ENCODE measurements at places on chromosomes 13 and 19.
A peak's percentile ranks its signal among the peaks of the same experiment; 100 is the strongest.

- DNase-seq = no peak
Observed at GRCh38 chr13:106756446-106756845, 188.5 kb upstream of the ARGLU1 start.

DNA sequence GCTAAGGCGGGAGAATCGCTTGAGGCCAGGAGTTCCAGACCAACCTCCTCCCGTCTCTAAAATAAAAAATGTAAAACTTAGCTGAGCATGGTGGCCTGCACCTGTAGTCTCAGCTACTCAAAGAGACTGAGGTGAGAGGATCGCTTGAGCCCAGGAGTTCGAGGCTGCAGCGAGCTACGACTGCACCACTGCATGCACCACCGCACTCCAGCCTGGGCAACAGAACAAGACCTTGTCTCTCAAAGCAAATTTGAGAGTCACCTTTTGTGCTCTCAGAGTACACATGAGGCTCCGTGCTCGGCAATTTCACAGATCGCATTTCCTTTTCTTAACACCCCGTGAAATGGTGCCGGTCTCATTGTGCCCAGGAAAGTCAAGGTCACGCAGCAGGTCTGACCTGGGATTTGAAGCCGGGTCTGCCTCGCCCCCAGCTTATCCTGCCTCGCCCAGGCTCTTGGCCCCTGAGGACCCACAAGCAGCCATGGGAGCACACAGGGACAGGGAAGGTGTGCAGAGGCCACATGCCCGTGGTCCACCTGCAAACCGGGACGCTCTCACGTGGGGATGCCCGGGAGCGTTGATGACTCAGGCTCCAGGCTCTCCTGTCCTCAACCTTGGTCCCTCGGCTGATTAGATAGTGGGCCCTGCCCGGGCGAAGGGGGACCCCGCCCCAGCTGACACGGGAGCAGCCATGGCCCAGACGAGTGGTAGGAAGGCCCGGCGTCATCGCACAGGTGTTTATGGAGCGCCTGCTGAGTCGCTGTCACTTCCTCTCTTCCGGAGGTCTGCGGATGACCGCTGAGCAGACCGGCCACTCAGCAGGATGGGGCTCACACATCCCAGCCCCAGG is 1.1 kb upstream of the SMIM24 start:
- DNase-seq = no peak

- no peak for DNase-seq
Observed at GRCh38 chr19:39160889-39161672, 35.5 kb downstream of the PAK4 start.

DNA sequence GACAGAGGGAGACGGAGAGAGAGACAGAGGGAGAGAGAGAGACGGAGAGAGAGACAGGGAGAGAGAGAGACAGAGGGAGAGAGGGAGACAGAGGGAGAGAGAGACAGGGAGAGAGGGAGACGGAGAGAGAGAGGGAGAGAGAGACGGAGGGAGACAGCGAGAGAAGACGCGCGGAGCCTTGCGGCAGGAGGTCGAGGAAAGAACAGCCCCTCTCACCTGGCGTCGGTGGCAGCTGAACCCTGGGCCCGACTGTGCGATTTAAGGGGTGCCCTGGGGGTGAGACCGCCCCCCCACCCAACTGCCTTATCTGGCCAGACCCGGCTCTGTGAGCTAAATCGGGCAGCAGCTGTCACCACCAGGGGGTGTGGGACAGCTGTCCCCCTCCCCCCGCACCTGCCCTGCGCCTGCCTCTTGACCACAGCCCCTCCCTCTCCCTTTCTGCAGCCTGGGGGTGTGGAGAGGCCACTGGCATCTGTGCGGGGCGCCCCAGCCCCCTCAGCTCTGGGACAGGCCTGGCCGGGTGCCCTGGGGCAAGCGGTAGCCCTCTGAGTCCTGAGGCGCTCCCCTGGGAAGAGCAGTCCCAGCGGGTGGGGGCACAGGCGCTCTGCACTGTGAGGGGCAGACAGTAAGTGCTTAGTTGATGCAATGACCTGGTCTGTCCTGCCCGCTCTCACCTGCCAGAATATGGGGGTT is 10.8 kb downstream of the JOSD2 start:
- DNase-seq = no peak

DNA sequence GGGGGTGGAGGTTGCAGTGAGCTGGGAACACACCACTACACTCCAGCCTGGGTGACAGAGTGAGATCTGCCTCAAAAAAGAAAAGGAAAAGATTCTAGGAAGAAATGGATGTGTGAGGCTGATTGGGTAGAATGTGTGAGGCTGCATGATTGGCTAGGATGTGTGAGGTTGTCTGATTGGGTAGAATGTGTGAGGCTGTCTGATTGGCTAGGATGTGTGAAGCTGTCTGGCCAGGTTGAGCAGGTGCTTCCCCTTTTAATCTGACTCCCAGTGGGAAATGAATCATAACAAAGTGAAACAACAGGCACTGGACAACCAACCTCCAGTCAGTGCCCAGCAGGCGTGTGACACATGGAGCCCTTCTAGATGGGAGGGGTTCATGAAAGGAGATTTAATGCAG is 14.7 kb downstream of the C13orf46 start:
- no peak for DNase-seq

DNA sequence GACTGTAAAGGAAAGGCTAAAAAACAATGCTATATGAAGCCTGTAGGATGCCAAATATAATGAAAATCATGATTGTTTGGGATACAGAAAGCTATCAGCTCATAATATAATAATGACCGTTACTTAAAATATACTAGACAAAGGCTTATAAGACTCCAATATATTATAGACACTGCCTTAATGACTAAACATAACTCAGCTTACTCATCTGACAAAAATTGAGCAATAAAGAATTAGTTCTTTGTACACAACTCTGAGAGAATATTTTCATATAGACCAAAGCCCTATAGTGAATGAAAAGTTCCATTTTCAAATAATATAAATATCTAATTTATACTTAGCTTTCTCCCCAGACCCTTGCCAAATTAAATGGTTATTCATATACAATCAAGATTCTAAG is 283.3 kb downstream of the DIAPH3 start:
- no peak for DNase-seq

DNA sequence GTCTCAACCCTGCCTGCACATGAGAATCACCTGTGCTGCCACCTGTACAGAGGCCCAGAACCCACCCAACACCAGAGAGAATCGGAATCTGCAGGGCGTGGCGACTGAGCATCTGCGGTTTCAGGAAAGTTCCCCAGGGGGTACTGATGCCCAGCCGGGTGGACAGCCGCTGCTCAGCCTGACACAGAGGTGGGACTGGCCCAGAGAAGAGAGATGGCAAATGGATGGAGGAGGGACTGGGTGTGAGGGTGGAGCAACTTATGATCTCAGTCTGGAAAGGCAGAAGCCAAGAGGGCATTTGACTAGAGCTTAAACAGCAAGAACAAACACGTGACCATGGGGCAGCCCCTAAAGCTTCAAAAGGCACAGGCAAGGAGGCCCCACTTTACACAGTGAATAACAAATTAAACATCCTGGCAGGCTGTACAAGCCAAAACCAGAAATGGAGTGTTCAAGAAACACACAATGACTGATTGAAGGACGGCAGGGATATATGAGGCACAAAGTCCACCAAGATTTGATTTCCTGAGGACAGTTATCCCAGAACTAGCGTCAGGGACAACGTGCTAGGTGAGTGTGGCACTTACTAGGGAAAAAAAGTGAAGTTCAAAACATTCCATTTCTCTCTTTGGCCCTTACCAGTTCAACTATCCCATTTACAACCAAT is 3.1 kb downstream of the RANBP3 start:
- no peak for DNase-seq

- no peak for DNase-seq
Observed at GRCh38 chr13:96793404-96793755, 200.9 kb downstream of the OXGR1 start.

- DNase-seq = no peak
Observed at GRCh38 chr19:16541526-16542044, 652 bp downstream of the CHERP start.

GRCh38 chr19:5093297-5093928 is 124.5 kb downstream of the KDM4B start:
- DNase-seq = no peak

DNA sequence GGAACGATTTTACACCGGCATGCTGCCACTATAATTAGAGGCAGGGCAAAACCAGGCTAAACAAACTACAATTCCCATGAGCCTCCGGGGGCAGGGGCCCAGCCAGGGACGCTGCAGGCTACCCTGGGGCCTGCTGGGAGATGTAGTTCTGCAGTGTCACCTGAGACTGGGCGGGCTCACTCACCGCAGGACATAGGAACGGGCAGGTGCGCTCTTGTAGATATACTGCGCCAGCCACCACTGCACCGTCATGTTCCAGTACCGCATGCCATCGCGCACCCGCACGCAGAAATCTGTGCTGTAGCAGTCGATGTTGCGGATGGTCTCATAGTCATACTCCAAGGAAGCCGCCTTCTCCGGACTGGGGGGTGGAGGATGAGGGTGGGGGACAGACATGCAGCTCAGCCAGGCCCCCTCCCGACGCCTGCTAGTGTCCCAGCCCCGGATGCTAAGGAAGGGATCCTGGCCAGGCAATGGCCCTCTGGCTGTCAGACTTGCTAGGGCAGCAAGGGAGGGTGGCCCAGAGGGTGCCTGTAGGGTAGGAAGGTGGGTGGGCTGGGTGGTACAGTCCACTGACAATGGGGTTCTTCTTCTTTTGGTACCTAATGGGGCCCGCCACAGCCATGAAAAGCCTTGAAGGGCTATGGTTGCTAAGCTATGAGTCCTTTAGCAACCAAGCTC is 5.8 kb upstream of the TMC4 start:
- no peak for DNase-seq

- no peak for DNase-seq
Observed at GRCh38 chr13:103694471-103694870, 628.3 kb upstream of the SLC10A2 start.

DNA sequence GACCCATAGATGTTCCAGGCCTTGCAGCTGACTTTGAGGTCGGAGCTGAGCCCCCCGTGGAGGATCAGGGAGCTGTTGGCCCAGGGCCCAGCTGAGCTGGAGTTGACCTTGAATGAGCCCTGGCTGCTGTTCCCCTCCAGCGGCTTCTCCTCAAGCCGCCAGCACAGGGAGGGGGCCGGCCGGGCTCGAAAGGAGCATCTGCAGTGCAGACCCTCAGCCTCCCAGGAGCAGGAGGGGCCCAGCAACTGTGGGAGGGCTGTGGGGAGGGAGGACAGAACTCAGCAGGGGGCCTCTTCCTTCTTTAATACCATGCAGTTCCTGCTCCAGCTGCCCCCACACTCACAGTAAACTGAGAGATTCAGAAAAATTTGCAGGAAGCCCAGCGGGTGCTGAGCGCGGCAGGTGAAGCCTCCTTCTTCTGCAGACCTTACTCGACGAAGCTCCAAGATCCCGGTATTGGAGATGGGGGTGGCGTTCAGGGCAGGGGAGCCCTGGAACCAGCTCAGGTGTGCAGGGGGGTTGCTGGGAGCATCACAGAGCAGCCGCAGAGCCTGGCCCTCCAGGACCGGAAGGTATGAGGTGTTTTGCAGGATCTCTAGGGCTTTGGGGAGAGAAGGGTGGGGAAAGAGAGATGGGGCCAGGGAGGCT is 2.6 kb downstream of the SIGLEC5 start:
- no peak for DNase-seq

- DNase-seq = no peak
Observed at GRCh38 chr19:45774765-45775164, 5.7 kb upstream of the SIX5 start.

DNA sequence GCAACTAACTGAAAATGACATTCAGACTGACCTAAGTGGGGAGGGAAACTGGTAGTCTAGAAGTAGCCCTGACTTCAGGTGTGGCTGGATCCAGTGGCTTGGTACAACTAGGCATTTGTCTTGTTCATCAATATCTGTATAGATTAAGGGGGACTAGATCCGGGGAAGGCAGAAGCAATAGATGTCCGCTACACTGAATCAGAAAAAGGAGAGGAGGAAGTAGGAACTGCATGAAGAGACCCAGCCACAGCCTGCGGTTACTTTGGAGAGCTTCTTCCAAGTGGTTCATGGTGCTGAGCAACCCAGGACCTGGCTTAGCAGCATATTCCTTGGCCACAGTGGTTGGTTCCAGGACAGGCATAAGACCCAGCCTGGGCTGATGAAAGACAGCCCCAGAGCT is 9.9 kb upstream of the PRODH2 start:
- no peak for DNase-seq

- DNase-seq = no peak
Observed at GRCh38 chr13:79988573-79988972, 352.4 kb downstream of the SPRY2 start.

- DNase-seq = no peak
Observed at GRCh38 chr19:48147597-48148175, 22.5 kb downstream of the LIG1 start.

DNA sequence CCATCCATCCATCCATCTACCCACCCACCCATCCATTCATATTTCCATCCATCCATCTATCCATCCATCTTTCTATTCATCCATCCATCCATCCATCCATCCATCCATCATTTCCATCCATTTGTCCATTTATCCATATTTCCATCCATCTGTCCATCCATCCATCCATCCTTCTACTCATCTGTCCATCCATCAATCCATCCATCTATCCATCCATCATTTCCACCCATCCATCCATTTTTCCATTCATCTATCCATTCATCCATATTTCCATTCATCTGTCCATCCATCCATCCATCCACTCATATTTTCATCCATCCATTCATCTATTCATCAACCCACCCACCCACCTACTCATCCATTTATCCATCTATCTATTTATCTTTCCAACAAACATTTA is 229.6 kb downstream of the TEX29 start:
- no peak for DNase-seq

DNA sequence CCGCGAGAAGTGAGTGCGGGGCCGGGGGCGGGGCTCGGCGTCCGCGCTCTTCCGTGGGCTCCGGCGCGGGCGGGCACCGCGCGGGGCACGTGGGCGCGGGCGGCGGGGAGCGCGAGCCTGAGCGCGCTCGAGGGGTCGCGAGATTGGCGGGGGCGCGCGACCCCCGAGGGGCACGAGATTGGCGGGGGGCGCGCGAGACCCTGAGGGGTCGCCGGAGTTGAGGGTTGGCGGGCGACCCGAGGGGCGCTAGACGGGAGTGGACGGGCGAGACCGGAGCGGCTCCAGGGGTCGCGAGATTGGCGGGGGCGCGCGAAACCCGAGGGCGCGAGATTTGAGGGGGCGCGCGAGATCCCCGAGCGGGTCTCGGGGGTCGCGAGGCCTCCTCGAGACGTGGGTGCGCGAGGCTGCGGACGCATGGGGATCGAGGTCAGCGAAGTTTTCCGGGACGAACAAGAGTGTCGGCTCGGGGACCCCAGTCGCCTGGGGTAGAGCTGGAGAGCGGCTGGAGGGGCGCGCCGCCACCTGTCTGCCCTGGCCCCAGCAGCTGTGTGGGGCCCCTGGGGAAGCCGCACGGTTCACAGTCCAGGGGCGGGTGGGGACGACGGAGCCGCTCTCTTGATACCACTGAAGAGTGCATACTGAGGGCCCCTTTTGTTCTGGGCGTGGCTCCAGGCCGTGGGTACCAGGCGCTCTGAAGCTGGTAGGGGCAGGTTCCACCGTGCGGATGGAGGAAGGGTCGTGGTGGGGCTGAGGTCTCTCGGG is 682 bp downstream of the SSBP4 start:
- peak; percentile 84 for DNase-seq

GRCh38 chr19:3363841-3364500 is 2.4 kb upstream of the NFIC start:
- DNase-seq = no peak

- no peak for DNase-seq
Observed at GRCh38 chr13:50883728-50884127, 25.9 kb upstream of the RNASEH2B start.

GRCh38 chr19:3698974-3699740 is 1.1 kb downstream of the PIP5K1C start:
- DNase-seq = peak; percentile 58

Measured in 8988T (cell line).